Activated naive CD4-positive, alpha-beta T cell treated with anti-CD3 and anti-CD28 coated beads, Interleukin-2, amount 10 ng/mL, durations not matched to agents 7 days and 5 days (primary cell): ENCODE measurements at places on chromosomes 7 and 10.
A peak's percentile ranks its signal among the peaks of the same experiment; 100 is the strongest.

GRCh38 chr10:109978481-109978880 is 29.3 kb upstream of the ADD3 start:
- peak; percentile 77 for DNase-seq

GRCh38 chr7:5704534-5704922 is 76.9 kb downstream of the RNF216 start:
- DNase-seq: peak; percentile 87

DNA sequence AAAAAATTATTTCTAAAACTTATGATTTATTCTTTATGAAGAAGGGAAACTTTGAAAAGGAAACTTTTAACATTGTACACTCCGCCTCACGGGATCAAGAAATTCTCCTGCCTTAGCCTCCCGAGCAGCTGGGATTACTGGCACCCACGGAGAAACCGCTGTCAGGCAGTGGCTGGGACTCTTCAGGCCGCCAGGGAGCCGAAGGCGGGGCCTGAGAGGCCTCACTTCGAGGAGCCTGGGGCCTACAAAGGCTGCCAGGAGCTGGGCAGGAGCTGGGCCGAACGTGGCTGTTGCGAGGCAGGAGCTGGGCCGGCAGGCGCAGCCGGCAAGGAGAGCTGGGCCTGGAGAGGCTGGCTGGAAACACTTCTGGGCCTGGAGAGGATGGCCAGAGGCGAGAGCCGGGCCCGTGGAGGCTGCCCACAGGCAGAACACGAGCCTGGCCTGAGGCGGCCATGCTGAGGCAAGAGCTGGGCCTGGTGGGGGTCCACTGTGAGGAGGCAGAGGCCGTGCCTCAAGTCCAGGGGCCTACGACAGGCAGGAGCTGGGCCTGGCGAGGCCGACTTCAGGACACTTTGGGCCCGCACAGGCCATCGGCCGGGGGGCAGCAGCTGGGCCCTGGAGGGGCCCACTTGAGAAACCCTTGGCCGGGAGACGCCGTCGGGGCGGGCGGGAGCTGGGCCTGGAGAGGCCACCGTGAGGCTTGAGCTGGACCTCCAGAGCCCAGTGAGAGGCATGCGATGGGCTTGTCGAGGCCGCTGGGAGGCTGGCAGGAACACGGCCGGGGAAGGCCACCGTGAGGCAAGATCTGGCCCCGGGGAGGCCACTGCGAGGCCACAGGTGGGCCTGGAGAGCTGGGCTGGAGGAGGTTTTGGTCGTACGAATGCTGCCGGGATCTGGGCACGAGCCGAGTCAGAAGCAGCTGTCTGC is 23.7 kb downstream of the MDH2 start:
- DNase-seq: no peak

DNA sequence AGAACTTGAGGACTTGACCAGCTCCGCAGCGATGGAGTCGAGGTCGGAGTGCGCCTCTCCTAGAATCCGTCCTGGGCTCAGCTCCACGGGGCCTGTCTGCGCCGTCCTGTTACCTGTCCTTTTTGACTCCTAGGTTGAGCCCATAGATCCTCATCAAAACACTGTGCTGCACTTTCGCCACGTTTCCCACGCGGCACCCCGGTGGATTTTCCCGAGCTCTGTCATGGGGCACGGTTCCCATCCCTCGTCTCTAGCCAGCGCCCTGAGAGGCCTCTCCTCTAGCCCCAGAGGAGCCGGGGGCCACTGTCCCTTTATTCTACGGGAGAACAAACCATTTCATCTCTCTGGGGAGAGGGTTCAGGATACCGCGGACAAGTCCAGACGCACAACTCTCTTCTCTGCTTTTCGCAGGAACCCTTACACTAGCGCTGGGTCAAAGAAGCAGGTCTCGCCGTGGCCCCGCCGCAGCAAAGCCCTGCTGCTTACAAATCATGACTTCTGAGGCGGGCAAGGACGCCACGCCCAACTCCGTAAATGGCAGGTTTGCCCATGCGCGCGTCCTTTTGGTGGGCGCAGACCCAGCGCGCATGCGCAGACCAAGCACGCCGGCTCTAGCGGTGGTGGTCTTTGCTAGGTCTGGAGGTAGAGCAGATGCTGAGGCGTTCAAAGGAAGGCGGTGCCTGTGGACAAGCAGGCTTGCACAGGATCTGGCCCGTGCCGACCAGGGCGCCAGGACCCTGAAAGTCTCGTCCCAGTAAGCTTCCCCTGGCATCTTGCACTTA is 10.3 kb upstream of the ANKRD7 start:
- peak; percentile 59 for DNase-seq

- no peak for DNase-seq
Measured at GRCh38 chr10:77279207-77279606, 358.4 kb downstream of the KCNMA1 start.

DNA sequence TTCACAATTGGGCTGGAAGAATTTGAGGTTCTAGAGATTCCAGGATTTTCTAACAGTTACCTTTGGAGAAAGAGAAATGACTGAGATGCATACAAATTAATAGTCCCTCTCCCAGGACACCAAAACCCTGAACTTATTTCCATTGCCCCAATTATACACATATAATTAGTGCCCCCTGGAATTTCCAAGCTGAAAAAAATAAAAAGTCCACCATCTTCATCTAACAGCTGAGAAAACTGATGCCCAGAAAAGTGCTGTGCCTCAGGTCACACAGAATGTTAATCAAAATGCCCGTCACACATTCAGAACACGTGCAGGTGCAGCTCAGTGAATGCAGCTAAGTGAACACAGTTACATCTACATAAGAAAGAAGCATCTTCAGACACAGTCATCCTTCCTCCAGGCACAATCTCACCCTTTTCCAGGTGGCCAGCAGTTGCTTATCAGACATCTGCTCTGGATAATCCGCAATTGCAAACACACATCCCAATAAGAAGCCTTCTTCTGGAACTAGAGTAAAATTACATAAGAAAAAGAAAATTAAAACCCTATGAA is 35.4 kb downstream of the PAXIP1 start:
- DNase-seq: no peak

GRCh38 chr10:86833969-86834368 is 77.5 kb downstream of the BMPR1A start:
- DNase-seq: no peak

- DNase-seq: no peak
Measured at GRCh38 chr7:90804370-90804769, 208.2 kb downstream of the CDK14 start.

GRCh38 chr7:55774327-55775050 is 88.1 kb downstream of the SEPTIN14 start:
- no peak for DNase-seq

DNA sequence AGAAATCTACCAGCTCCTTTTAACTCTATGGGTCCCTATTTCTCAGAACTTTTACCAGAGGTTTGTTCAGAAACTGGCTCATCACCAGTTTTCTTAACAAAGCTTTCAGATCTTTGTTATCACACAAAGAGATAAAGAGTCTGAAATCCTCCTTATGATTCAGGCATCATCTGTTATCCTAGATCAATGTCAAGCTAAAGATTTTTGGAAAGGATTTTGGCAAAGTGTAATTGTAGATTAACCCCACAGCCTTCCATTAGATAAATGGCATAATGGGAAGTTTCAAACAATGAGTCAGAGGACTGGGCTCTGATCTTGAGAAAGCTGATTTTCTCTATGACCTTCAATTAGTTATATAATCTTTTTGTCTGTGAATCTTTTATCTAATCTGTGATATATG is 192.2 kb downstream of the NXPH1 start:
- no peak for DNase-seq

DNA sequence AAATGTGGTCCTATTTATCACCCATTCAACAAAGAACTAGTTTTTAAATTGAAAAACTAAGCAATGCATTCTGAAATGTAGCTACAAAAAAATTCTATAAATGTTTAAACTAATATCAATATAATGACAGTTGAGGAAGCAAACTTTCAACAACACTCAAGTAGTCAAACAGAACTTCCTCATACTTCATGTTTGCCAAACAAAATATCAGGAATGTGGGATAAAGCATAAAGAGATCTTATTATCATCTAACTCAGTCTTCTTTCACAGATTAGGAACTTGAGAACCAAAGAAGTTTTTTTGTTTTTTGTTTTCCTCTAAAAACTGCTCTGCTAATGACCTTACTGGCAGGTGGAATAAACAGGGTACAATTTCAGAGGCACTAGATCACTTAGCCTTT is 116.2 kb downstream of the JAZF1 start:
- no peak for DNase-seq

DNA sequence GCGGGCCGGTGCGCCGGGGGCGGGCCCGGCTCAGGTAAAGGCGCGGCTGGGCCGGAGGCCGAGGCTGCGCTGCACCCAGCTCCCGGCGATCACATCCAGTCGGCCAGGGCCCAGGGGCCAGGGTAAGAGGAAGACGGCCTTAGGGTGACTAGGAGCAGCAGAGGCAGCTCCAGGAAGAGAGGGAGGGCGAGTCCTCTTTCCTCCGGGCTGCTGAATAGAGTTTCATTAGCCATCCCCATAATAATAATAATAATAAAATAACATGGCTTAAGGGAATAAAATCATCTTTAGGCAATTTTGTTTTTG is 44.8 kb upstream of the CDK1 start:
- DNase-seq: no peak

- DNase-seq: no peak
Measured at GRCh38 chr10:49034925-49035324, 80.4 kb downstream of the VSTM4 start.

DNA sequence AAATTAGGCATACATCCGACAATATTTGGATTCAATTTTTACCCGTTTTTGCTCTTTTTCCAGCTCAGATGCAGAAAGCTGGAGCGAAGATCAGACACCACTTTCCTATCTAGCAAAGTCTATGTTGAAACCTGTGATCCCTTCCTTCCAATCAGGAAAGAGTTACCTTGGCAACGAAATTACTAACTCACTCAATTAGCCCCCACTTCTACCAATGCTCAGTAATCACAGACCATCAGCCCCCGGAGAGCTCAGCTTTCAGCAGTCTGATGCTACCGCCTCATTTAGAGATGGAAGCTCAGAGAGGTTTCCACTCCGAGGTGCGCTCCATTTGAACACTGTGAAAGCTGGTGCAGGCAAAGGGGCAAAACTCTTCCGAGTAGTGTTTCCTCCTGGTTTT is 6.7 kb downstream of the FRAT1 start:
- no peak for DNase-seq
